ENCODE measurements at places on chromosomes 1 and 21.

DNA sequence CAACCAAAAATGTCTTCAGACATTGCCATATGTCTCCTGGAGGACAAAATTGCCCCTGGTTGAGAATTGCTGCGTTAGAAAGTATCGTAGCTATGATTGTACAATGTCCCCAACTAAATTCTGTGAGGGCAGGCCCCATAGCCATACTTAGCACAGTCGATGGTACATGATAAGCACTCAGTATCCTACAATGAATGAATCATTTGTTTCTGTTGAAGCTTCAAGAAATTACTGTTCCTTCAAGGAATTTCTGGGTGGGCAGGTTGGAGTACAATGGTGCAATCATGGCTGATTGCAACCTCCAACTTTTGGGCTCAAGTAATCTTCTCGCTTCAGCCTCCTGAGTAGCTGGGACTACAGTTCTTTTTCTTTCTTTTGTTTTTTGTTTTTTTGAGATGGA, 4.7 kb downstream of the CAP1 start:
- no peak for DNase-seq

DNA sequence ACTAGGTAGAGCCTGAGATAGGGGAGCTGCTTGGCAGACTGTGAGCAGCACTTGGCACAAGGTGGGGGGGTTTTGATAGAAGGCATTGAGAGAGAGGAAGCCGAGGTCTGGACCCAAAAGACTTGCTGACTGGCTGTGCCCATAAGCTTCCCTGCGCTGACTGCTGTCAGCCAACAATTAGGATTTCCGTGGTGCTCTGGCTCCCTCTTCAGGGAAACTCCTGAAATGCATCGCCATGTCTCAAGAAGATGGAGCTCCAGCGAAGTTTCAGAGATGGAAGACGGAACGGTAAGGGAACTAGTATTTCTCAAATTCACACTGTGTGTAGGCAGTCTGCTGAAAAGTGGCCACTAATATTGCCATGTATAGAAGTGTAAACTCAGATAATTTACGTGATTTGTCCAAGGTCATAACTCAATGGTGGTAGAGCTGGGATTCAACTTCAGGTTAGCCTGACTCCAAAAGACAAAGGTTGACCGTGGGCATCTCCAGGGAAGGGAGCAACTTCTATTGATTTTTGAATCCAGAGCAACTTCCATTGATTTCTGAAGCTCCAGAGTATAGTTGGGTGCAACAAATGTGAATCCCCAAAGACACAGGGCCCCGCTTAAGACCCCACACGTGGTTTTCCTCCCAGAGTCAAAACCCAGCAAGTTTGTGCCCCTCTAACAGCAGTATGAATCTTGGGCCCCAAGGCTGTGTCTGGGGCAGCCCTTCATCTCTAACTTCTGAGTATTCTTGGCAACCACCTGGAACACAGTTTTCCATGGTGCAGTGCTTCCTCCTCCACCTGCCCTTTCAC, 44.5 kb upstream of the CRNN start:
- DNase-seq, result peak; percentile 46

GRCh38 chr21:40947713-40948112, 100.8 kb upstream of the DSCAM start:
- DNase-seq, result no peak

DNA sequence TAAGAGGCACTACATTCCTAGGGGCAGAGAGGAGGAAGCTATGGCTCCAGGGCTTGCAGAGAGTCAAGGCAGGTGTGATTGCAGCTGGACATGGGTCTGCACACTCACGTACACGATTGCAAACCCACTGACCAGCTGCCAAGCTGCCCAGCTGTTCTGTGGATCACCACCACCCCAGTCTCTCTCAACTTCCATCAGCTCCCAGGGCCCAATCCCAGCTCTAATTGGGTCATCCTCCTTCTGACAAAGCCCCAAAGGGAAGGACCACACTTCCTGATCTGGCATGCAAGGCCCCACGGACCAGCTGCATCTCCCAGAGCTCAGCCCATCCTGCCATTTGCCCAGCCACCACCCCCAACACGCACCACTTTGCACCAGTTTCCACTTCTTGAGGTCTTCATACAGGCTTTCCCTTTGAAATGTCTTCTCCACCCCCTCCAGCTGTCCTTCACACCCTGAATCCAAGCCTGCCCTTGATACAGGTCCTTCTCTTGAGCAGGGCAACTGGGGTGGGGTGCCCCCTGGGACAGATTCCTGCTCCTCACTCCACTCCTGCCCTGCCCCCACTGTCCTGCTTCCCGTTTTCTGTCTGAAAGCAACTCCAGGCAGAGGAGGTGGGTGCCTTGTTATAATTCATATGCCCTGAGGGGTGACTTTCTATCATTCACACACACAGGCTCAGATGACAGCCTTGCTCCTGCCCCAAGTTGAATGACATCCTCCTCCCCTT, 179.4 kb upstream of the EDN2 start:
- DNase-seq, result no peak

DNA sequence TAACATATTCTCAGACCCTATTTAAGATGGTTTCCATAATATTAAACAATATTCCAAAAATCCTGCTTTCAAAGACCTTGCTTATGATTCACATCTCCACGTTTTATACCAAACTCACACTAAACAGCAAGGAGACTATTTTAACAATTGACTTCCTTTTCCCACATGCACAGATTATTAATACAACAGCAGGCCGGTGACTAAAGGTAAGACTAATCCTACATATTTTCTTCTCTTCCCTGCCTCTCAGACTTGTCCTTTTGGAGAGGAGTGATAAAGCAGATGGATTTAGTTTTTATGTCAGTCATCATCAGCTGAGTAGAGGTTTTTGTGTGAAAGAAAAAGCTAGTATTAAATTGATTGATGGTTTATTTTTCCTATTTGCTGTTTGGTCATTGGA, 400.6 kb downstream of the NTNG1 start:
- DNase-seq, result no peak

DNA sequence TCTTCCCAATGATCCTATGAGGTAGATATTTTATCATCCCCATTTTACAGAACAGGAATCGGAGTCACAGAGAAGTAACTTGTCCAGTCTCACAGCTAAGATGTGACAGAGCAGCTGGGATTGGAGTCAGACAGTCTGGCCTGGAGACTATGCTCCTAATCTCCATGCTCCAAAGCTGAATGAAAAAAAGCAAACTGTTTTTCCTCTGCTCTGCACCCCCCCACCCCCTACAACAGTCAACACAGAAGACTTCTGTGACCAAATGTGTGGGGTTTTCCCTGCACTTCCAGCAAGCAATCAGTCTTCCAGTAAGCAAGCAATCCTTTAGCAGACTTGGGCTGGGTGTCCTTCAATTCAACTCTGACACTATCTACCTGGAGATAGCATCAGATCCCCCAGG, 33.2 kb downstream of the KIRREL1 start:
- no peak for DNase-seq

DNA sequence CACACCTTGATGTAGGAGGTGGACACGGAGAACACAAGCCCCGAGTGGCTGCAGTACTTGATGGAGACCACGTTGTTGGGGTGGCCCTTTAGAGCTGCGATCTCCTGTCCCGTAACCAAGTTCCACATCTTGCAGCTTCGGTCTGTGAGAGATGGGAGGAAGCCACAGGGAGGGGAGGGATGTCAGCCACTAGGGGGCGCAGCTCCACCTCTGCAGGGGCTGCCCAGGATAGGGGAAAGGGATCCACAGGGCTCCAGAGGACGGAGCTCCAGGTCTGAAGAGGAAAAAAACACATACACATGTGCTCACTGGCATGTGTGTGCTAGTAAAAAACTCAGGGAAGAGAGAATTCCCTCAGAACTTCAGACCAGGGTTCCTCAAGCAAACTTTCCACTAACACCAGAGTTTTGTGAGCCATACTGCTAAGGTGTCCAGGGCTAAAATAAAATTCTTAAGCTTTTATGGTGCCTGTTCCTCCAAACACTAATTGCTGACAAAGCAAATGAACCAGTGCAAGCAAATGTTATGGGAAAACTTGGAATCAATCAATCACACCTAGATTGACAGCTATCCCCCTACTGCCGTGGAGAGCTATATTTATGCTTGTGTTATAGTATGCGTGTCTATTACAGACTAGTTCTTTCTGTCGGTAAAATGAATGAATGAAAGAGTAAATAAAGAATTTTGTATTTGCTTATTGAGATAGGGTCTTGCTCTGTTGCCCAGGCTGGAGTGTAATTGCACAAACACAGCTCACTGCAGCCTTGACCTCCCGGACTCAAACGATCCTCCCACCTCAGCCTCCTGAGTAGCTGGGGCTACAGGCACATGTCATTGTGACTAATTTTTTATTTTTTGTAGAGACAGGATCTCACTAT, 43.7 kb downstream of the KIF21B start:
- DNase-seq, result peak; percentile 33

- no peak for DNase-seq
Observed at GRCh38 chr1:223133306-223133823, 9.7 kb downstream of the TLR5 start.

- no peak for DNase-seq
Observed at GRCh38 chr1:7657287-7658016, 113.6 kb upstream of the VAMP3 start.

- peak; percentile 56 for DNase-seq
Observed at GRCh38 chr1:41382480-41383090, 21.4 kb downstream of the FOXO6 start.

- DNase-seq, result no peak
Observed at GRCh38 chr1:236980673-236981072, 23.6 kb downstream of the MT1HL1 start.

DNA sequence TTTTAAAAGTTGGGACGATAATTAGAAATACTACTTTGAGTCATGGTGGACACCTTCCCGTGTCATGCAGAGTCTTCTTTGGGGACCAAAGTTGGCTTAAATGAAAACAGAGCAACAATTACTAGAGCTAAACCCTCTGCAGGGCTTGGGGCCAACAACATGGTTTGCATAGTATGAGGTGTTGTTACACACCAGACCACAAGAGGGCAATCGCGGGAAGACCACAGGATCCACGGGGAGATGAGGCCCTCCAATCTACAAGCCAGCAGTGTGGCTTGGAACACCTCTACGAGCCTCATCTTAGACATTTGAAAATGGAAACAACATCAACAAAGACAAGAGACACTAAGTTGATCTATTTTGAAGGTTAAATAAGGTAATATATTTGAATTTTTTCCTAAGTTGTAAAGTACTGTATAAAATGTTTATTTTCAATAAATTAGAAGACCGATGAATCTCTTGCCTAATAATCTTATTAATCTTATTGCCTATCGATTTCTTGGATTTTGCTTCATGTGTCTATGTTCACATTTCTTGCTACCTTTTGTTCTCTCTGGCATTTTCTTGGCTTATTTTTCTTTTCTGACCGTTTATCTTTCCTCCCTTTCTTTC, 8.2 kb upstream of the SMCP start:
- DNase-seq, result peak; percentile 80

DNA sequence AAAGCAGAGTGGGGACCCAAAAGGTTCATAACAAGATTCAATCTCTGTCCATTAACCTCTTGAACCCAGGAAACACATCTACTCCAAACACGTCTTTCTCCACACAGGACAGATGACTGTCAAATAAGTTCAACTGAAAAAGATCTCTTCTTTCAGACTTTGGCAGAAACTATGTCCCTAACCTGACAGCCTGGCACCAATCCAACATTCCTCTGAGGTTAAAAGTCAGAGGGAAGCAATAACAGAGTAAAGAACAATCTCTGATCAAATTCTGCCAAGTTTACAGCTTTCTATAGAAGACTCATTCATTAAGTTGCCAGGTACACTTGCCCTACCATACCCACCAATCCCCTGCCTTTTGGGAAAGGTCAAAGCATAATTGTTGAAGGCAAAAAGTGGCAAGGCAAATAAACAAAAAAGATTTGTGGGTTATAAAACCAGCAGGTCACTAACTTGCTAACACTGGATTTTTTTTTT, 31.9 kb downstream of the OTUD7B start:
- DNase-seq, result no peak

DNA sequence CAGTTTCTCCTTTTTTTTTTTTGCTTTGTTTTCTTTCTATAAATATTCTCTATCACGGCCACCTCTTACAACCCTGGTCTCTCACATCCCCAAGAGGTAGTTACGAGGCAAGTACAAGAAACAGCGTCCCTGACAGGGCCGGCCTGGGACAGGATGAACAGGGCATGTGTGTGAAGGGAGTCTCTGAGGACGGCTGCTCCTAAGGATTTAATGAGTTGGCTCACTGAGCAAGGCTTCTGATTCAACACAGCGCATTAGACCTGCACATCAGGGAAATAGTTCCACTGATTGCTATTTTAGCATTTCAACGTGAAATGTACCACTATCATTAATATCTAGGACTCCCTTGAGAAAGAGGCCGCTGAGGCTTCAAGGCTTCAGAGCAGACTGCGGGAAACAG, 54.0 kb downstream of the NTPCR start:
- no peak for DNase-seq

DNA sequence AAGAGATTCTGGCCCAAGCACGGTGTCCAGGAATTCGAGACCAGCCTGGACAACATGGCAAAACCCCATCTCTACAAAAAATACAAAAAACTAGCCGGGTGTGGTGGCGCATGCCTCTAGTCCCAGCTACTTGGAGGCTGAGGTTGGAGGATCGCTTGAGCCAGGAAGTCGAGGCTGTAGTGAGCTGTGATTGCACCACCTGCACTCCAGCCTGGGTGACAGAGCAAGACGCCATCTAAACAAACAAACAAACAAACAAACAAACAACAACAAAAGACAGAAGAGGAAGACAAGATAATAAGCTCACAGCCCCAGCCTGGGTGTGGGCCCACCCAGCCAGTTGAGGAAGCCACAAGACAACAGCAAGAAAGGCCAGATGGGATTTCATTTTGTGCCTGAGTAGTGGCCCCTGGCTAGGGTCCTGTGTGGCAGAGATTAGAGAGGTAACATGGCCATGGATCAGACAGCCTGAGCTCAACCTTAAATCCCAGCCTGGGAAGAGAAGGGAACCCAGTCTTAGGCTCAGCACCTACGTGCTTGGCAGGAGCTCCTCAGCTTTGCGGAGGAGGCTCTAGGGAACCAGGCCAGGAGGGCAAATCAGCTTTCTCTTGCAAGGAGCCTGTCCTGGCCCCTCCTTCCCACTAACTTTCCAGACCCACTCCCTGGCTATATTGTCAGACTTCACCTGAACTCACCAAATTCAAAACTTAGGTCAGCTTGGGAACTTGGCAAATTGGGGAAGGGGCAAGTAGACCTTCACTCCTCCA, 4.9 kb upstream of the BEST4 start:
- no peak for DNase-seq

GRCh38 chr1:49102752-49103151, 326.1 kb upstream of the BEND5 start:
- no peak for DNase-seq
